SIG-M5 (cell line): ENCODE measurements at places on chromosomes 4 and X.

GRCh38 chr4:70855464-70855863, 15.8 kb upstream of the GRSF1 start:
- DNase-seq: no peak

DNA sequence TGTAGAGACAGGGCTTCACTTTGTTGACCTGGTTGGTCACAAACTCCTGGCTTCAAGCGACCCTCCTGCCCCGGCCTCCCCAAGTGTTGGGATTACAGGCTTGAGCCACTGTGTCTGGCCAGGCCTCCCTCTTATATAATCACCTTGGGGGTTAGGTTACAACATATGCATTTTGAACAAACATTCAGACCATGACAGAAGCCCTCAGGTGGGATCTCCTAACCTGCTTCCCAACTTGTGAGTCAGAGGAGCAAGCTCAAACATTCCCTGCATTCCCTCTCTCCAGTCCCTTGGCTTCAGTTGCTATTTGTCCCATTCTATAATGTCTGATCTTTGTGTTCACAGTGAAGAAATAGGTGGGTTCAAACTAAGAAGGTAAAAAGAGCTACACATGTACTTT, 76.5 kb upstream of the NRK start:
- DNase-seq: no peak

DNA sequence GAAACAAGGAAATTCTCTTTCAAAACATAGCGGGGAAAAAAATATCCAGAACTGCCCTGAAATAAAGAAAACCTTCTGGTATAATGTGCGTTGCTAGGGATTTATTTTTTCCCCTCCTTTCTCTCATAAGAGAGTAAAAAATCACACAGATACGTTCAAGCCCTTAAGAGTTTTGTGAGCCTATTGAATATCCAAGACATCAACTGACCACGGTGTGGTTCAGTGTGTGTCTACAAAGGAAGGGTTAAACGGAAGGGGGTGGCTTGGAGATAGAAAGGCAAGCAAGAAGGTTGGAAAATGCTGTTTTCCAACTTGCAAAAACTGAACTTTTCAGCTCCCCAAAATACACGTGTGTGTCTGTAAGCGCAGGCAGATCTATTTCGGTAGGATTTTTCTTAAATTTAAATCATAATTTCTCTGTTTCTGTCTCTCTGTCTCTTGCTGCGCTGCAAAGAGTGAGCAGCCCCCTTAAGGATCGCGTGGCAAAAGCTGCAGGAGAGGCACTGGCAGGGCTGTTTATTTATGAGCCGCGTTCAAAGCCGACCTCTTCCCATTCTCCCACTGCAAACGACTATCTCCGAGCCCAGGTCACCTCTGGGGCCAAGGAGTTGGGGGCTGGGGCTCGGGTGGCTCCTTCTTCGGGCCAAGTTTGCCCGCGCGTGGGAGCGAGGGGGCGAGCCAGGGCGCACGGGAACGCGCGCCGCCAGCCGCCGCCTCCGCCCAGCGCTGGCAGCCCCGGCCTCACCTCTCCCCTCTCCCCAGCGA, 492 bp upstream of the SLIT2 start:
- DNase-seq: no peak

DNA sequence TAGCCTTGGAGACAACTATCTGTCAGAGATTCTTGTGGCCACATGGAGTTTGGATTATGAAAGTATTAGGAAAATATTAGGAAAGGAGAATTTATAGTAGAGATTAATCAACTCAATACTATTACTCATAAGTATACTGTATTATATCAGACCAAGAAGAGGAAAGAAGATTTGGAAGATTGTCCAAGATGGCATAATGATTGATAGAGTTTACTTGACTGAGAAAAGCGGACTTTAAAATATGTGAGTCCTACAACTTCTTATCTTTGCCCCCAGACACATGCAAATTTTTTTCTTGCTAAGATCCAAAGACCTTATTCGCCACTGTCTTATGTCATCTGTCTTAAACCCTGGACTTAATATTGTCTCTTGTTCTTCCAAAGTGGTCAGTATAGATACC, 54.8 kb upstream of the SHISA3 start:
- no peak for DNase-seq

DNA sequence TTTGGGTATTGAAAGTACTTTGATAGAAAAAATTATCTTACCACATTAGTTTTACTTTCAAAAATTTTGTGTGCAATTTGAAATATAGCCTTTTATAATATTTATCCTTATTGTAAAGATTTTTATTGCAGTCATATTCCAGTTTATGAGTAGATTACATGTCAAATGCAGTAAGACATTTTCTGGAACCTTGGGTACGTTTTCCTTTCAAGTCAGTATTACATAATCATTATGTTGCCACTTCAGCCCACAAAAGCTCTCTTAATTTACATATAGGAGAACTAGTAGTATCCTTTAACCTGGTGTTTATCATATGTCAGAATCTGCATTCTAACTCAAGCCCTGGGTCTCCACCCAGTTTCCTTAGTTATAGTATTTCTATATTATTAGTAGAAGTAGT, 98.5 kb downstream of the CENPC start:
- DNase-seq: no peak

GRCh38 chr4:57041020-57041419, 62.3 kb downstream of the POLR2B start:
- DNase-seq: no peak

DNA sequence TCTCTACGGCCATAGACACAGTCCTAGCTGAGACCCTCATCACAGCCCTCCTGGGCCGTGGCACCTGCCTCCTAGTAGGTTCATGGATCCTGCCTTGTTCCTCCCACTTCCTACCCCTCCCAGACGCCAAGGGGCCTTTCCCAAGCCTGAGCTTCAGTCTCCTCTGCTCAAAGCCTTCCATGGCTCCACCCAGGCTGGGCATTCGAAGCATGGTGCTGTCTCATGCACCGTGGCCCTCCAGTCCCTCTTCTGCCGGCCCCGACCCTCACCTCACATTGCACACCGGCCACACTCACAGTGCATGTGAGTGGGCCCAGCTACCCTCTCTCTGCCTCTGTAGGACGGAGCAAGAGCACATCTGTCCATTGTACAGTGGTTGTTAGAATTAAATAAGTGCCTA, 21.7 kb upstream of the KIAA0232 start:
- DNase-seq: no peak
